Large intestine (tissue), 12 donors: ENCODE measurements at places on chromosomes 11 and 22. TPM values are rescaled to one million over a fixed set of nuclear protein-coding genes. Genes with fewer than 3 reads are reported as not detected.

- H3K27me3 ChIP-seq = no peaks in the 10 kb centered on the region
- no peak for DNase-seq
- peaks cover 8% of the 10 kb centered on the region for H3K36me3 ChIP-seq
- peak overlapping the region; percentile 54 for H3K27ac ChIP-seq
Observed at GRCh38 chr22:38273135-38273826, 471 bp upstream of the TMEM184B start.

Gene MRGPRF
- 17.6 TPM for polyA plus RNA-seq

DNA sequence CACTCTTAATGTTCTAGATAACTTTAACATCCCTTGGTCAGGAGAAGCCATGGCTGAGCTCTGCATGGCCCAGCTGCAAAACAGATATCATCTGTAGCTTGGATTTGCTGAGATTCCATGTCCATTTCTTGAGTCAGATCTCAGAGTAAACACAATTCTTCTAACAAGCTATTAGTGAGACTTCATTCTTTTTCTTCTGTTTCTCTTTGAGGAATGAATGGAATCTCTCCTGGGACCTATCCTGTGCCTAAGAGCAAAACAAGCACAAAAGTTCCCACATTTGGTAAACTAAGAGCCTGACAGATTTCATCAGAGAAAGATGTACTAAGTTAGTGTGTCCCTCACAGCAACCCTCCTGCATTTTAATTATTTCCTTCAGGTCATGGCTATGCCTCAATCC lies 142.8 kb downstream of the MAML2 start:
- no peak overlapping the region for H3K27ac ChIP-seq
- H3K27me3 ChIP-seq = no peaks in the 10 kb centered on the region
- H3K4me1 ChIP-seq = no peaks in the 10 kb centered on the region
- no peaks in the 10 kb centered on the region for H3K36me3 ChIP-seq

Gene CYB5R3
- 201 TPM for polyA plus RNA-seq

- peaks cover 34% of the 10 kb centered on the region for H3K36me3 ChIP-seq
- H3K4me1 ChIP-seq = peaks cover 12% of the 10 kb centered on the region
- H3K27ac ChIP-seq = peak overlapping the region; percentile 49
- H3K27me3 ChIP-seq = no peaks in the 10 kb centered on the region
- peak; percentile 64 for DNase-seq
Observed at GRCh38 chr22:50201191-50202129, 649 bp downstream of the SELENOO start.

Gene RHOD
- 22.9 TPM for polyA plus RNA-seq

DNA sequence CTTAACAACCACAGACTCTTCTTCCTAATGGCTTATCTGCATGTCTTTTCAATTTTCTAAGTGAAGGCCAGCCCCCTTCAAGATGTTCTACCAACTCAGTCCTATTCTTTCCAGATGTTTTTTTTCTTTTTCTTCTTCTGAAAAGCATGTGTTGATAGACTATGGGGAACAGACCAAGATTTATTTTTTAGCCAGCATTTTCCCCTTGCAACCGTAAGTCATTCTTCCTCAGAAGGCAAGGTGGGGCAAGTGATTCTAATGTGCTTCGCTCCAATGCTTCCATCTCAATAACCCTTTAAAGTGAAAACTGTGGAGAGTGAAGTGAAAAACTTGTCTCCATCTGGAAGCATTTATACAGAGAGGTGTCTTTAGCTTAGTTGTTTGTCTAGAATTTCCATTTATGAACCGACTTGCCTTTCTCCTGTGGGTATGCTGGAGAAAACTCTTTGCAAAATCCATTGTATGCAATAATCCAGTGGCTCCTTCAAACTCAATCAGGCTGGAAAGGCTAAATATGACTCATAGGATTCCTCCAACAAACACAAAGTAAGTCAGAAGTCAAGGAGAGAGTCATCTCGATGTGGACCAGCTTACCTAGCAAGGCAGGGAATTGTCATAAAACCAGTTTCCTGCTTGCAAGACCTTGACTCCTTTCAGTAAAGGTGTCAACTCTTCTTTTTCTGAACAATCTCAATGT lies 83.7 kb downstream of the MAML2 start:
- H3K36me3 ChIP-seq = no peaks in the 10 kb centered on the region
- peak overlapping the region; percentile 69 for H3K27ac ChIP-seq
- peaks cover 20% of the 10 kb centered on the region for H3K4me1 ChIP-seq
- peak; percentile 83 for DNase-seq

GRCh38 chr11:32023370-32024305 lies 67.2 kb upstream of the RCN1 start:
- H3K36me3 ChIP-seq = no peaks in the 10 kb centered on the region
- H3K4me1 ChIP-seq = no peaks in the 10 kb centered on the region
- DNase-seq = no peak
- H3K27me3 ChIP-seq = no peaks in the 10 kb centered on the region

DNA sequence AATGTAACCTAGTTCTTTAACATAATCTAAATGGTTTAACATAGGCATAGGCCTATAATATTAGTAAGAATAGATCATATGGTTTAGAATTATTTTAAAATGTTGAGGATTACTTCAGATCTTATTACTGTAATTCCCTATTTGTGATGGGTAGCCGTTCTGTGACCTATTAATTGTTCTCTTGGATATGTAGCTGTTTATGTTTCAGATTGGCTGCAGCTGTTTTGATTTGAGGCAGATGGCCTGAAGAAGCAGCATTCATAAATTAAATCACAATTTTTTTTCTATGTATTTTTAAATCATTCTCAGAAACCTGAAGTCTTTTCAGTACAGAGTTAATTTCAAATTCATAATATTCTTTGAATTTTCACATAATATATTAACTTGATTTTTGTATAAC lies 104.5 kb downstream of the PDE3B start:
- no peaks in the 10 kb centered on the region for H3K36me3 ChIP-seq
- DNase-seq = no peak
- no peaks in the 10 kb centered on the region for H3K4me1 ChIP-seq
- H3K27ac ChIP-seq = no peak overlapping the region

DNA sequence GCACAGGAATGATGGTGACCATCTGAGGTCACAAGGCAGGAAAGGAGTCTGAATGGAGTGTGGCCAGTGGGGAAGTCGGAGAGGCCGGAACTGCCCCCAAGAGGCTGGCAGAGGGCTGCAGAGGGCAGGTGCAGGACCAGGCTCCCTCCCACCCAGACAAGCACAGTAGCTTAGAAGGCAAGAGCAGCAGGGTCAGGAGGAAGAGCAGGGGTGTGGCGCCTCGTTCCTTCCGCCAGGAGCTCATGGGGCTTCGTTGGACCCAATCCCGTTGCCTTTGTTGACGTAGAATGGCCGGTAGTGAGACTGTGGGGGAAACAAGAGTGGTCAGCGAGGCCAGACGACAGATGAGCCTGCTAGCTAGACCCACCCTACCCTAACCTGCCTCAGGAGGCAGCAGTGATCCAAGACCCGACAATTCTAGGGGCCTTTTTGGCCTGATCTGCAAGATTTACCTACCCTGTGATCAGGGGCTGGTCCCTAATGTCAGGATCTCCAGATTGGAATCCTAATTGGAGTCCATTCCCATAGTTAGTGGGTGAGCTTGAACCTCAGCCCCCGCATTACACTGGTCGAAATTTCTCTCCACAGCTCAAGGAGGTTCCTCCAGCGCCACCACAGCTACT lies 25.6 kb downstream of the TRIM29 start:
- no peaks in the 10 kb centered on the region for H3K36me3 ChIP-seq
- no peak for DNase-seq
- H3K27ac ChIP-seq = no peak overlapping the region
- peaks cover 19% of the 10 kb centered on the region for H3K27me3 ChIP-seq
- H3K4me3 ChIP-seq = no peak overlapping the region
- peaks cover 10% of the 10 kb centered on the region for H3K4me1 ChIP-seq

Gene DEFB131B
- not detected for polyA plus RNA-seq

Gene TMEM191C
- 4.6 TPM for polyA plus RNA-seq

DNA sequence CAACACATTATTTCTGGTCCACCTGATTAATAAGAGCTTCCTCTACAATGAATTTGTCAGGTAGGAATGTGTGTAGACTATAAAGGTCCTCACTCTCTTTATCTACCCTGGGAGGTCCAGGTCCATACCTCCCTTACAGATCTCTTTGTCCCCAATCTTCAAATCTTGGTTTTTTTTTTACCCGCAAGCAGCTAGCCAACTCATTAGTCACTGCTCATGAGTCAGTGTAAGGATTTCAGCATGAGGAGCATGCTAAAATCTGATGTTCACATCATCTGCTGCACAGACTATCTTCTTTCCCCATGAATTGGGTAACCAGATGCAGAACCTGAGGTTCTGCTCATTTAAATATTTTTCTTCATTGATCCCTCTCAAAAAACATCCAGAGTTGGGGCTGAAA lies 397.0 kb upstream of the ISX start:
- no peaks in the 10 kb centered on the region for H3K27me3 ChIP-seq
- no peak overlapping the region for H3K4me3 ChIP-seq
- H3K27ac ChIP-seq = no peak overlapping the region
- H3K36me3 ChIP-seq = no peaks in the 10 kb centered on the region
- DNase-seq = no peak

GRCh38 chr11:21817696-21818095 lies 375.2 kb upstream of the ANO5 start:
- no peaks in the 10 kb centered on the region for H3K27me3 ChIP-seq
- H3K36me3 ChIP-seq = no peaks in the 10 kb centered on the region
- DNase-seq = no peak
- H3K4me3 ChIP-seq = no peak overlapping the region
- H3K27ac ChIP-seq = no peak overlapping the region

DNA sequence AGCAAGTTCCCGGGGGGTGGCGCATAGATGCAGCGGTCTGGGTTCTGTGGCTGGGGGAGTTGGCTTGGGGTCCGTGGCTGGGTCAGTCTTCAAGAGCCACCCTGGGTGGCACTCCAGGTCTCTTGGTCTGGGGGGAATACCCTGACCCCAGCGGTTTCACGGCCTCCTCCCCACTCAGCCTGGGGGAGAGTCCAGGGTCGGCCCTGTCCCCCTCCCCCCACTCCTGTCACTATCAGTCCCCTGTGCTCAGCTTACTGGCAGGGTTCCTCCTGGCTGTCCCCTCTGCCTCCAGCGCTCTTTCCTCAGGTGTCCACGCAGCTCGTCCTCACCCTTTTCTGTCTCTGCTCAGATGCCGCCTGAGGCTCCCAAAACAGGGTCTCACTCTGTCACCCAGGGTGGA lies 68.5 kb upstream of the PARVG start:
- no peak overlapping the region for H3K4me3 ChIP-seq
- no peak for DNase-seq
- H3K27me3 ChIP-seq = no peaks in the 10 kb centered on the region
- no peaks in the 10 kb centered on the region for H3K36me3 ChIP-seq
- no peak overlapping the region for H3K27ac ChIP-seq

Gene POTEH
- polyA plus RNA-seq = not detected
